Stimulated activated effector memory CD8-positive, alpha-beta T cell treated with anti-CD3 and anti-CD28 coated beads, Interleukin-12 subunit alpha, Interleukin-12 subunit beta, amount 100 ng/mL, for 72 hours (primary cell): ENCODE measurements at places on chromosomes 2 and 18.

- no peak for DNase-seq
These were observed 8.6 kb downstream of the PARD6G start for GRCh38 chr18:80238651-80239260.

- no peak for DNase-seq
These were observed 3.2 kb downstream of the UBXN4 start for GRCh38 chr2:135744760-135745314.

DNA sequence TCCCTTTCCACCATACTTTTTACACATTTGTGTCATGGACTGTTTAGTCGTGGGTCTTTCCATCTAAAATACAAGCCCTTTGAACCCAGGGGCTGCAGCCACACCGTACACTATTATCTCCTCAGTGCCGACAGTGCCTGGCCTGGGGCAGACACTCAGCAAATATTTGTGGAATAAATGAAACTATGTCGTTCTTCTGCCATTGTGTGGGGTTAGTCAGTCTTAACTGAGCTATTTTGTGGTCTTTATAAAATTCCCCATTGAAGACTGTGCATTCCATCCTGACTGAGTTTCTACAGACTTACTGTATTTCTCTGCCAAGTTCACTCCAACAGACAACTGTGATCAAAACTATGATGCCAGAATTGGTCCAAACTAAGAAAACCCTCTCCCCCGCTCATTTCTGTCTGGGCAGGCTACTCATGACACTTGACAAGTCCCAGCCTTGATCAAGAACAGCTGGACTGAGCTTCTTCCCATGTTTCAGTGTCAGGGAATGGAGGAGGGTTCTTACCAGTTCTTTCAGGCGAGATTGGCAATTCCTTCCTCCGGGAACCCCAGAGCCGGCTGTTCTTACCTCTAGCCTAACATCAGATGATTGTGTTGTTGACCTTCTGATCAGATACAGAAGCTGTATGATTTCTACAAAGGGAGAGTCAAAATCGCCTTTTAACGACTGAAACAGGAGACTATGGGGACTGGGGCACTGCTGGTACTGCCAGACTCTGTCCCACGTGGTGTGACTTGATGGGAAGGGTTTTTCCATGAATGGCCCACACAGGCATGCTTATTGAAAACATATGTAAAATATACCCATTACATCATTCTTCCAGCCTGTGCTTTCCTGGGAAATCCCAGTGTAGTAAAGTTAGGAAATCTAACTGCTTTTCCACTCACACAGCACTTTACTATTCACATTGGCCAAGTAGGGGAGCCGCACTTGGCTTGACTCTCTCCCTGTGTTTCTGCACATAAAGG lies 77.4 kb upstream of the NPAS2 start:
- DNase-seq: no peak

GRCh38 chr2:235591921-235592320 lies 98.1 kb downstream of the AGAP1 start:
- no peak for DNase-seq

GRCh38 chr2:70733646-70734180 lies 34.3 kb downstream of the ADD2 start:
- no peak for DNase-seq

DNA sequence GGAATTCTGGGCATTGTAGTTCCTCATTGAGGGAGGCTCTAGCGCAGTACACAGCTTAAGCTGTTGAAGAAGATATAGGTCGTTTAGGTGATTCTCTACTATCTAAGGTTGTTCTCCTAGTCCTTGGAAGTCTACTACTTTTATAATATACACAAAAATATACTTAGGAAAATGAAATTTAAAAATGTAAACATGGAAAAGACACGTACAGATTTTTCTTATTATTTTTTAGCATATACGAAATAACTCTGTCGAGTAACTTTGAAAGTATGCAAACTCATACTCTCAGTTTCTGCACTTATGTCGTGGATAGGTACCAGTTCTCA lies 272 bp upstream of the FASTKD1 start:
- DNase-seq: no peak

DNA sequence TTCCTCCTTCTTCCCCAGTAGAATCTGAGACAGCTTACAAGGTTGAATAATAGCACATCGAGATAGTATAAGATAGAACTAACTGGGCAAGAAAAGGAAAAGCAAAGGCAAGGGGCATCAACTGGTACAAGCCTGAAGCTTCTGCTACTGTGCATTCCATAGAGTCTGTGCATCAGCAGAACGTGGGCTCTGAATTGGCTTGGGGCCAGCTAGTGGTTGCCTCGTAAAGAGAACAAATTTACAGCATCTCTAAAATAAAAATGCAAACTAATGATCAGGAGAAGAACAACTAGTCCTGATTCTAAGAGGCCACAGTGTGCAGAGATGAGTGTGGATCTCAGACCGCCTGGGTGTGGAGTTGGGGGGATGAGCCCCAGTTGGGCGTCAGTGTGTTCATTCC lies 36.6 kb downstream of the UPP2 start:
- DNase-seq: no peak

GRCh38 chr2:81648370-81648769 lies 1343.8 kb upstream of the LRRTM1 start:
- no peak for DNase-seq

GRCh38 chr2:216436383-216436782 lies 24.1 kb downstream of the SMARCAL1 start:
- no peak for DNase-seq

GRCh38 chr2:241112046-241112445 lies 10.0 kb upstream of the MTERF4 start:
- DNase-seq: no peak

GRCh38 chr2:172806493-172806892 lies 70.8 kb downstream of the RAPGEF4 start:
- DNase-seq: no peak

- no peak for DNase-seq
These were observed 78.8 kb downstream of the FHOD3 start for GRCh38 chr18:36376361-36376760.

- no peak for DNase-seq
These were observed 392.1 kb upstream of the HS6ST1 start for GRCh38 chr2:128710729-128711128.

GRCh38 chr2:157748371-157749142 lies 119.9 kb upstream of the ACVR1C start:
- no peak for DNase-seq

DNA sequence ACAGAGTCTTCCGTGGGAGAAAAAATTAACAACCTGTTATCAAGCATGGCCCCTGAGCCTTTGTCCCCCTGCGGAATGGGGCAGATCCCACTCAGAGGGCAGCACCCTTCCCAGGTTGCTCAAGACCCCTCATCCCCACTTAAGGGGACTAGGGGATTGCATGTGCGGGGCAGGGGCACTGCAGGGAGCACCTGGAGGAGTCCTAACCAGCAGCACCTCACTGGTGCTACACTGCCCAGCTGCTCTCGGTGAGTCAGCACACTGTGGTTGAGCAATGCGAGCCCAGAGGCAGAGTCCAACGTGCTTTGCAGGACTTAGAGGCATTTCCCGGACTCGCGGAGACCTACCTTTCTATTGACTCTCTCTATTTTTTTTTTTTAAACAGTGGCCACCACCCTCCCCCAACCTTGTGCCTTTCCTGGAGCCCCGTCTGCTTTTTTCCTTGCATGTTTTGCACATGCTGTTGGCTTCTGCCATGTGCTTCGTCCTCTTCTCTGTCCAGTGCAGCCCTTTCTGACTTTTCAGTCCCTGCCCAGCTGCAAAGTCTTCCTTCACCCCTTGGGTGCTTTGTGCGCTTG lies 74.0 kb downstream of the IL1R2 start:
- no peak for DNase-seq

- DNase-seq: no peak
These were observed 254.0 kb upstream of the FSIP2 start for GRCh38 chr2:185484602-185485001.

GRCh38 chr2:37786854-37787253 lies 115.4 kb upstream of the CDC42EP3 start:
- DNase-seq: no peak

- no peak for DNase-seq
These were observed 9.9 kb upstream of the SLC9A4 start for GRCh38 chr2:102463160-102463559.

DNA sequence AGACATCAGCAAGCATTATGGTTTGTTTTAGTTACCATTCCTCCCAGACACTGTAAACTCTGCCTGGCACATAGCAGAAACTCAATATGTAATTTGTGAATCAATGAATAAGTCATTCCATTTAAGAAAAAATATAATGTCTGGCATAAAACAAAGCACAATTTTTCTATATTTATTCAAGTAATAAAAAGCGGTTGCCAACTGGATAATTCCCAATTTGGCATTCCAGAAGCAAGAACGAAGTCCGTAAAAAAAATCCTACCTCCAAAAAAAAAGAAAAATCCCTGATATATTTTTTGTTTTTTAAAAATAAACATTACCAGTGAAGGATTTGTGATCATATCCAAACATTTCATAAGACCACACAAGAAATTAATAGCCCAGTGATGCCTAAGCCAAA lies 351.3 kb upstream of the LRRTM4 start:
- DNase-seq: no peak

DNA sequence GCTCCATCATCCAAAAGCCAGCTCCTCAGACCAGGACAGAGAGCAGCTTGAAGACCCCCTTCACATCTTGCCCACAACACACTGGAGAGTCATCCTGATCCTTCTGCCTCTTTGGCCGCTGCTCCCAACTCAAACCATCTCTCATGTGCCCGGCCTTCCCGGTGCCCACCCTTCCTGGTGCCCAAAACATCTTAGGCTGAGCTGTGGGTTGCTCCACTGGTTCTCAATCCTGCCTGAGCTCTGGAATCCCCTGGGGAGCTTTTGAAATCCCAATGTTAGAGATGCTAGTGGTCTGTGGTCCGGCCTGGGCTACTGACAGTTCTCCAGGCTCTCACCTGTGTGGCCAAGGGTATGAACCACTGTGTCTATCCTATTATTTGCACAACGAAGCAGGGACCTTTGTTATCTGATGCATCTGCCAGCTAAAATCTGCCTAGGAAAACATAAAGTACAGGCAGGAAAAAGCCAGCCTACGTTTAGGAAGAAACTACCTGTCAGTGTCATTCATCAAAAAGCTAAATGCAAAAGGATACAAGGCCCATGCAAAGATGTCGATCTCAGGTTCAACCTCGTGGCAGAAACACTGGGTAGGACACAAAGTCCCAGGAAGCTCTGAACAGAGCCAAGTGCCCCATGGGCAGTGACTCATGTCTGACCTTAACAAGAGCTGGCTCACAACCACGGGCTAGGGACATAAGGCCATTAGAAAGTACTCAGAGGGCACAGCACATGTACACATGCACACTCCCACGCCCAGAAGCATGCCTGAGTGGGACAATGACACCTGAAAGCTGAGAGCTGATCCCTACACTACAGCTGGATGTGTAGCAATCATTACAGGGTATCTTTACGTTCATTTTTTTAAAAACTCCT lies 30.8 kb downstream of the TBC1D8 start:
- DNase-seq: no peak

DNA sequence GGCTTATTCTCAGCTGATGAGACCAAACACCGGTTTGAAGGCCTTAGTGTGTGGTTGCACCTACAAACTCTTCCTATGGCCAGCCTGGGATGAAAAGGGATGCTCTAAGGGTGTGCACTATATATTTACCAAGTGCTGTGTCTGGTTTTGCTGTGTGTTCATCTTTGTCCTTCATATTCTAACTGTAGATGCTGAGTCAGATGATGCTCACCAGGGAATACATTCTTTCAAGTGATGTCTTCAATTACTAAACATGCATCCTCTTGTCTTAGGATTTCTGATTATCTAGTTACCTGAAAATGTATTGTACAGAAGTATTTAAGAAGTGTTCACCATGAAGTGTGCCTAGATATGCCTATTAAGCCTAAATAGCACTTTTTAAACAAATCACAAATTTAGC lies 1111.6 kb upstream of the ZEB2 start:
- DNase-seq: no peak

DNA sequence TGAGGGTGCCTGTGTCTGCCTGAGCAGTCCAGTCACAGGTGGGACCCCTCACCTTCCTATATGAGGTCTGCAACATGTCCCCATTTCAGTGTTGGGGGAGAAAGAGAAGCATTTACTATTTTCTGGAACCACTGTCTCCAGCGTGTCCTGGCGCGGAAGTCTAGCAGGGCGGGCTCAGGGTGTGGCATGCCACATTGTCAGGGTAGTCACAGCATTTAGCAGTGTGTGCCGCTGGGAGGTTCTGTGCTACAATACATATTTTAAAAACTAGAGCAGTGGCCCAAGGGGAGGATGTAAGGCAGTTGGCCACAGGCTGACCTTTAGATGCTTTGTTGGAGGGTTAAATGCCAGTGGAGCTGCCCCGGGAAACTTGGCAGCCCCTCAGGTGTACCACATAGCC lies 12.5 kb downstream of the UBE2F start:
- no peak for DNase-seq

- DNase-seq: no peak
These were observed 26.6 kb downstream of the PLB1 start for GRCh38 chr2:28522481-28522880.

GRCh38 chr18:51575171-51575570 lies 377.7 kb upstream of the MEX3C start:
- no peak for DNase-seq

- no peak for DNase-seq
These were observed 33.4 kb downstream of the TTR start for GRCh38 chr18:31624892-31625640.

- no peak for DNase-seq
These were observed 159.8 kb downstream of the METTL4 start for GRCh38 chr18:2411381-2411960.

GRCh38 chr18:61748004-61748403 lies 144.8 kb downstream of the RNF152 start:
- DNase-seq: no peak

GRCh38 chr2:152054593-152054992 lies 44.3 kb downstream of the CACNB4 start:
- DNase-seq: no peak

DNA sequence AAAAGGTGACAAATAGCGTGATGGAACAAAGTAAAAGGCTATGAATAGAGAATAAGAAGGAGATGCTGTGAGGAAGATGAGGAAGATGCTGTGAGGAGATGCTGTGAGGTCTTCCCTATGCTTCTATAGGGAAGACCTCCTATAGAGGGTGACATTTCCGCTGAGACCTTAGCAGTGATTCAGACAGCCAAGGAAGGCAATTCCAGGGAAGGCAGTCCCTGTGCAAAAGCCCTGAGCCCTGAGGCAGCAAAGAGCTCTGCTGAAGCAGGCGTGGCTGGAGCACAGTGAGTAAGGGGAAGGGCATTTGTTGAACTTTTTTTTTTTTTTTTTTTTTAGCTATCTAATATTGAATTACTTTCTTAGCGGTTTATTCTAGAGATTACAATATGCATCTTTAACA lies 142.7 kb upstream of the FOSL2 start:
- no peak for DNase-seq

- no peak for DNase-seq
These were observed 280.9 kb upstream of the SIX2 start for GRCh38 chr2:45289997-45290709.

DNA sequence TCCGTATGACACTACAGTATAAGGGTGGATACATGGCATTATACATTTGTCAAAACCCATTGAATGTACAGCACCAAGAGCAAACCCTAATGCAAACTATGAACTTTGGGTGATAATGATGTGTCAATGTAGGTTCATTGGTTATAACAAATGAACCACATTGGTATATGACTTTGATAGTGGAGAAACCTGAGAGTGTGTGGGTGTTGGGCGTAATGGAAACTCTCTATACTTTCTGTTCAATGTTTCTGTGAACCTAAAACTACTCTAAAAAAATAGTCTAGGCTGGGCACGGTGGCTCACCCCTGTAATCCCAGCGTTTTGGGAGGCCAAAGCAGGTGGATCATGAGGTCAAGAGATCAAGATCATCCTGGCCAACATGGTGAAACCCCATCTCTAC lies 6.5 kb upstream of the ACTG2 start:
- DNase-seq: no peak
